Tracheal epithelial cell (primary cell): ENCODE measurements at places on chromosomes 2 and 18. TPM values are rescaled to one million over a fixed set of nuclear protein-coding genes. Genes with fewer than 3 reads are reported as not detected.

The MORN2 gene
- total RNA-seq: 7.7 TPM in 2 replicates

The ZSWIM2 gene
- total RNA-seq: not detected in 2 replicates

The FBXO36 gene
- total RNA-seq: 2.7 and 5.5 TPM in 2 replicates

The EVX2 gene
- total RNA-seq: not detected in 2 replicates

The CFAP221 gene
- 0.72 TPM in 1 of 2 replicates, not detected in the other for total RNA-seq

The STPG4 gene
- 0.24 TPM in 1 of 2 replicates, not detected in the other for total RNA-seq

The PPP1R1C gene
- total RNA-seq: 1.4 and 1.5 TPM in 2 replicates

The MARCO gene
- total RNA-seq: not detected in 2 replicates

The ALPI gene
- not detected in 2 replicates for total RNA-seq

The INPP1 gene
- total RNA-seq: 6.0 and 7.5 TPM in 2 replicates

The NOP58 gene
- total RNA-seq: 54.1 and 59.5 TPM in 2 replicates

The SIX3 gene
- total RNA-seq: not detected in 2 replicates

The MDH1B gene
- 0.48 TPM in 1 of 2 replicates, not detected in the other for total RNA-seq

The RSAD2 gene
- total RNA-seq: 0.21 and 2.2 TPM in 2 replicates

The ALK gene
- not detected in 2 replicates for total RNA-seq

The PDCL3 gene
- 13.9 and 20.5 TPM in 2 replicates for total RNA-seq

The SOX11 gene
- under 0.01 TPM in 1 of 2 replicates, not detected in the other for total RNA-seq

The CRYGD gene
- not detected in 2 replicates for total RNA-seq

The MC4R gene
- not detected in 2 replicates for total RNA-seq

The UPP2 gene
- total RNA-seq: not detected in 2 replicates

The DOK6 gene
- total RNA-seq: under 0.01 TPM in 1 of 2 replicates, not detected in the other

The ANKRD53 gene
- total RNA-seq: under 0.01 TPM in 1 of 2 replicates, not detected in the other

The TEX44 gene
- total RNA-seq: not detected in 2 replicates

The FSHR gene
- total RNA-seq: not detected in 2 replicates

The CYS1 gene
- total RNA-seq: 0.43 and 8.4 TPM in 2 replicates

The SERPINB12 gene
- 0.43 and 0.48 TPM in 2 replicates for total RNA-seq

The CNDP2 gene
- total RNA-seq: 45.6 and 164 TPM in 2 replicates

The SPP2 gene
- not detected in 2 replicates for total RNA-seq

The PDE6D gene
- total RNA-seq: 13.0 and 13.6 TPM in 2 replicates

The AMER3 gene
- total RNA-seq: not detected in 2 replicates

The ADAM17 gene
- total RNA-seq: 48.6 and 113 TPM in 2 replicates

The LHCGR gene
- total RNA-seq: not detected in 2 replicates

The ACMSD gene
- total RNA-seq: 1.7 TPM in 1 of 2 replicates, not detected in the other

The ACKR3 gene
- total RNA-seq: 14.7 and 21.7 TPM in 2 replicates

The LINC00305 gene
- not detected in 2 replicates for total RNA-seq

The MAPK4 gene
- 0.48 TPM in 1 of 2 replicates, not detected in the other for total RNA-seq

The IL36A gene
- 1.7 and 3.0 TPM in 2 replicates for total RNA-seq

The CD226 gene
- total RNA-seq: under 0.01 and 1.9 TPM in 2 replicates

The ALPG gene
- under 0.01 TPM in 1 of 2 replicates, not detected in the other for total RNA-seq

The ANKRD30BL gene
- total RNA-seq: under 0.01 TPM in 1 of 2 replicates, not detected in the other

The C18orf54 gene
- total RNA-seq: 1.2 and 1.7 TPM in 2 replicates

The PCARE gene
- not detected in 2 replicates for total RNA-seq

The TANC1 gene
- 17.1 and 22.6 TPM in 2 replicates for total RNA-seq

The NRBP1 gene
- 67.1 and 95.7 TPM in 2 replicates for total RNA-seq

The MOGAT1 gene
- not detected in 2 replicates for total RNA-seq

The SERPINB7 gene
- total RNA-seq: 35.4 and 53.0 TPM in 2 replicates

The FLACC1 gene
- total RNA-seq: not detected in 2 replicates

The TYMS gene
- total RNA-seq: 6.7 and 10.0 TPM in 2 replicates

The KIF1A gene
- total RNA-seq: 0.72 TPM in 1 of 2 replicates, not detected in the other

The HOXD12 gene
- not detected in 2 replicates for total RNA-seq

The SPR gene
- total RNA-seq: 23.4 and 38.8 TPM in 2 replicates

The RAB6D gene
- under 0.01 TPM in 1 of 2 replicates, not detected in the other for total RNA-seq

The IGFBP5 gene
- 0.43 and 3.4 TPM in 2 replicates for total RNA-seq

The TXNDC2 gene
- not detected in 2 replicates for total RNA-seq

The DTNB gene
- 5.8 and 13.4 TPM in 2 replicates for total RNA-seq

The SIX2 gene
- total RNA-seq: 5.3 and 10.7 TPM in 2 replicates

The ATG16L1 gene
- 30.3 and 55.7 TPM in 2 replicates for total RNA-seq

The PLA2R1 gene
- 4.0 and 5.5 TPM in 2 replicates for total RNA-seq

The SLC40A1 gene
- total RNA-seq: 1.4 and 1.7 TPM in 2 replicates

The OSBPL1A gene
- 24.1 and 32.2 TPM in 2 replicates for total RNA-seq
